Right renal pelvis (tissue), 4 donors: ENCODE measurements at places on chromosomes 12 and 14. TPM values are rescaled to one million over a fixed set of nuclear protein-coding genes. Genes with fewer than 3 reads are reported as not detected.
A peak's percentile ranks its signal among the peaks of the same experiment; 100 is the strongest.

The INSM2 gene
- polyA plus RNA-seq = not detected

The MYF5 gene
- polyA plus RNA-seq = not detected

The KRT7 gene
- polyA plus RNA-seq = 48.4 TPM

The ZC3H10 gene
- 7.2 TPM for polyA plus RNA-seq

The COCH gene
- 3.1 TPM for polyA plus RNA-seq

The HSPA2 gene
- polyA plus RNA-seq = 20.0 TPM

The NDUFA9 gene
- polyA plus RNA-seq = 122 TPM

The IPO8 gene
- 58.3 TPM for polyA plus RNA-seq

The RPL10L gene
- not detected for polyA plus RNA-seq

DNA sequence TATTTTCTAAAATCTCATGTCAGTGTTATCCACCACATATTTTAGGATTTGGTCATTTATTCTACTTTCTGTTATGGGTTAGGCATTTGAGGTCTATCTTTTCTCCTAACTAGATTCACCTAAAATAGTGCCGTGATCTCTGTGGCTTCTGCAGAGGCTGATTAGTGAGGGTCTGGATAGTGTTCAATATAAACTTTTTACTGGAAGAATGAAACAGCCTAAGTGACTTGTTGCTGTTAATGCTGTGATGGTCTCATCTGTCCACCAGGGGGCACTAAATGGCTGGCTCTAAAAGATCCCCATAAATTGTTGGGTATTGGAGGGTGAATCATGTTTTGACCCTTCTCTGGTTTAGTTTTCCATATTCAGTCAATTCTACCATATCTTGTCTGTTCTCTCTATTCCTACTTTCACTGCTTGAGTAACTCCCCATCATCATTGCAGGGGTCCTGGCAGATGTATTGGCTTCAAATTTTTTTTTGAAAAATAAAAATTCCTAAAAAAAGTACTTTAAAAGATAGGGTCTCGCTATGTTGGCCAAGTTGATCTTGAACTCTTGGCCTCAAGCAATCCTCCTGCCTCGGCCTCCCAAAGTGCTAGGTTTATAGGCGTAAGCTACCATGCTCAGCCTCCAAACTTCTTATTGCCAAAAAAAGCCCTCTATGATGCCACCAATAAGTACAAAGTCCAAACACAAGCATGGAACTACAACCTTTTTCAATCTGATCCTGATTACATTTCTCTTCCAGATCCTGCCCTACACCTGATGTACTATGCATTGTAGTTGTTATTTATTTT, 6.9 kb downstream of the PABPN1 start:
- peak; percentile 69 for DNase-seq

DNA sequence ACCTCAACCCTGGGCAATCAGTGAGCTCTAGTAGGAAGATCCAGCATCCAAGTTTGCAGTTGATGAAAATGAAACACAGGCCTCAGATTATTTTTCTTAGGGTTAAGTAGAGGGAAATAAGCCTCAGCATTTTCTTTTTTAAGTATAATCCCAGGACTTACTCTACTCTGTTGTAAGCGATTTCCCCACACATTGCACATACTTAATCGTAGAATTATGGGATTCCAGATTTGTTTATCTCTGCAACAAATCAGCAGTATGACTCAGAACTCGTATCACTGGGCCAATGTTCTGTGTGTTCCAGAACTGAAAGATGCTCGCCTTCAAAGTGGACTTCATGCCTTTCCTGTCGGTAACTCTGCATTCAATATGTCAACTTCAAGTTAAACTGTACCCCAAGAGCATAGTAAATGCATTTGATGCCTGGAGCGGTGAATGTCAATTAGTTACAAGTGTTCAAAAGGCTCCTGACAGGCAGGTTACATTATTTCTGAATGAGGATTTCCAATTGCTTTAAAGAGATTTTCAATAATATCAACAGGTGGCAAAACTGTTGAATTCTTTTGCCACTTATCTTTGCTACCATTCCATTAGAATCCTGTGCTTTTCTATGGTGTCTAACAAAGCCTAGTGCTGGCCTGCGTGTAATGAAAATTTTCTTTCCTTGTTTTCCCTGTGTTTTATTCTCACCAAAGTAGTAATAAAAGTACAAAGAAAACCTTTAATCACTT, 323.8 kb upstream of the SYT1 start:
- DNase-seq = no peak

DNA sequence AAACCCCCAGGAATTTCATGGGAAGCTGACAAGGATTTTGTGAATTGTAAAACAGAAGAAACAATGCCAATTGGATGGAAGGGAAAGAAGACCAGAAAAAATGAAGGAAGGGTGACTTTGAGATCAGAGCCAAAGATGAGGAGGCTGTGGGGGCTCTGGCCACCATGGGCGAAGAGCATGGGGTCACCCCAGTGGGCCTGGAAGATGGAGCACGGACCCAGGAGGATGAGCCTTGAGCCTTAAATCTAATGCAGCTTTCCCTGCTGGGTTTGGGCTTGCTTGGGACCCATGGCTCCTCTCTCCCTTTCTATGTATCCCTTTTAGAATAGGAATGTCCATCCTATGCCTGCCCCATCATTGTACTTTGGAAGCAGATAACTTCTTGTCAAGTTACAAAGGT, 322.2 kb downstream of the TMEM121 start:
- no peak for DNase-seq

DNA sequence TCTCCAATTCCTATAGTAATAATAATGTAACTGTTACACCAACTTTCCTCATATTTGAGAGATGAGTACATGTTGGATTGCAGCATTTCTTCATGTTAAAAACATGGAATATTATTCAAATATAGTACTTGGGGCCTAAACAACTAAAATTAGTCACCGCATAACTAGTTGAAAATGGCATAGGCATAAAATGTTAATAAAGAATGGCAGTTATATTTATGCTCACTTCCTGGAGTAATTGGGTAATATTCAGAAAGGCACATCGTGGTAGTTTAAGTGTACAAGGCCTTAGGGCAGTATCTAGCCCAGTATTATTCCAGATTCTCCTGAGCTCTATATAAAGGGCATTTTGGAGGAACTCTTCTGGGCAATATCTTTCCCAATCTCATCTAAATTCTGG, 46.0 kb downstream of the ERGIC2 start:
- no peak for DNase-seq

DNA sequence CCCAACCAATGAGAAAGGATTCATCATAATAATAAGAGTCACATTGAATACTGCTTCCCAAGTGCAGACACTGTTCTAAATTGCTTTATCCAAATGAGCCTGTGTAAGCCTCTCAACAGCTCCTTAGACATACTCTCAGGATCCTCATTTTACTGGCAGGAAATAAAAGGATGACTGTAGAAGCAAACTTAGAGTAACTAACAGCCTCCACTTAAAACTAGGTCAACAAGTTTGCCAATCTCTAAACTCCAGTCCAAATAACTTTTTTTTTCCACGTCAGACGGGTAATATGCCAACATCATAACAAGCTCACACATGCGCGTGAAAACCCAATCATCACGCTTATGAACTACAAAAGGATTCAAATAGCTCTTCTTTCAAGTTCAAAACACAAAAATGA, 15.3 kb upstream of the DPF3 start:
- no peak for DNase-seq

- DNase-seq = no peak
These were observed 155.5 kb downstream of the SLC15A5 start for GRCh38 chr12:16121953-16122352.

DNA sequence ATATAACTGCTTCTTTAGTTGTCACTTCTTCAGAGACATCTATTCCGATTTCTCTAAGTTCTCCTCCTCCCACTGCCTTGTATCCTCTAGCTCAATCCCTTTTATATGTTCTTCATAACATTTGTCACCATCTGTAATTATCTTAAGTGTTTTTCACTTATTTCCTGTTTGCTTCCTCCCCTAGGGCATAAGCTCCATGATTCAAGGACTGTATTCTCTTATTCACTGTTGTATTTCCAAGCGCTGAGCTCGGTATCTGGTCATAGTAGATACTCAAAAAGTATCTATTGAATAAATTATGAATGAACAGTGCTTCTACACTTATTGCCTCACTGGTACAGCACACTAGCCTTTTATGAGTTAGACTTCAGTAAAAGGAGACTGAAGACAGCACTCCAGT, 109.0 kb upstream of the TMPO start:
- DNase-seq = no peak

DNA sequence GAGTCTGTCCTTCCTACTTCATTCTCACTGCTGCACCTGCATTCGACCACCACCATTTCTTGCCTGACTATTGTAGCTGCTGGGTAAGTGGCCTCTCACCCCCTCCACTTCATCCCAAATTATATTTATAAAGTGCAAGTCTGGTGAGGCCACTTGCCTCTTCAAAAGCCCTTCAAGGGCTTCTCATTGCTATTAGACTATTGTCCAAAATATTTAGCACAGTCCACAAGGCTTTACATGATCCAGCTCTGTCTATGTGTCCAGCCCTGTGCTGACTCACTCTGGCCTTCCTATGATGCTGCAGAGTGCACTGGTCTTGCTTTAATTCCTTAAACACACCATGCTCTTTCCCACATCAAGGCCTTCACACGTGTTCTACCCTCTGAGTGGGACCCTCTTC, 46.0 kb downstream of the PAH start:
- no peak for DNase-seq

GRCh38 chr14:21098076-21098891, at the start of gene ZNF219:
ZNF219 (minus strand) TSS chr14:21098655; CDS start chr14:21093591, 5,064 bp downstream.
- no peak for DNase-seq

DNA sequence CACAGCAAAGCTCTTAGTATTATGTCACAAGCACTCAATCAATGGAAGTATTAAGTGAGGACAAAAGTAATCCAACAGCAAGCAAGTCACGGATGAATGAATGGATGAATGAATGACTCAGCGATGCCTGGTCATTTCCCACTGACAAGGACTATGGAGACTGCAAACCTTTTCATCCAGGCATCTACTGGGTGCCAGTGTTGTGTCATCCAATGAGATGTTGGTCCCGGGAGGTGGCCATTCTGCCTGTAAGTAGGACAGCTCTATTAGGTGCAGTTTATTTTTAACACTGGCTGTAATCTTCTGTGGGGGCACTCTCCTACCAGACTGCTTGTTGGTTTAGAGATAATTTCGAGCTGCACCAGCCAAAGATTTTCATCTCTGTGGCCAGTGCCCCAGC, 39.4 kb downstream of the STAB2 start:
- DNase-seq = no peak

GRCh38 chr14:66087231-66087630, 398.9 kb upstream of the CCDC196 start:
- no peak for DNase-seq

DNA sequence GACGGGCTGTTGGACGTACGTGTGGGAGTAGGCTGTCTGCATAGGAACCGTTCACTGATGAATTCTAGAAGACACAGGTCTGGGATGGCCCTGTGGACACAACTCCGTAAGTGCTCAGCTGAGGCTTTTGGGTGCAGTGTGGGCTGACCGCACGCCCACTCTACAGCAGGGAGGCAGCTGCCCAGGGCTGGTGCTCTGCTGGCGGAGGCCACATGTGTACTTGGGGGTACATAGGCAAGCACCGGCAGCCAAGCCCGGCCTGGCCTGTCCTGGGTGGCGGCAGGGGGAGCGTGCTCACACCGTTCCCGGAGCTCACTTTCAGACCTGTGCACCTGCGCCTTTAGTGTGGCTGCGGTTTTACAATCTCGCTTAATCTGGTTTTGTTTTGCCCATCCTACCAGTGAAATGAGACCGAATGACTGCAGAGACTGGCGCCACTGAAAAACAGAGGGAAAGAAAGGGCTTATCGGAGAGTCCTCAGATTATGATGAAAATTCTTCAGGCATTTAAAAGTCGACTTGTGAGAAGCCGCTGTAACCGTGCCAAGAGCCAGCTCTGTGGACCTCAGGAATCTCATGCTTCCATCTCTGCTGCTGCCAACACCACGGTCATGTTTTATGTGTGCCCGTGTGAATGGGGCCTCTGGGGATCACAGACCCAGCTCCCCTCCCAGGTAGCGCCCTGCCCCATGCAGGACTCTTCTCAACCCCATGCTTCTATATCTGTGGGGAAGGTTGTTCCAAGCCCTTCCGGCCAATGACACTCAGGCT, 45.8 kb downstream of the SSH1 start:
- DNase-seq = no peak

- no peak for DNase-seq
These were observed 199.9 kb downstream of the SLC6A15 start for GRCh38 chr12:84712747-84713146.

DNA sequence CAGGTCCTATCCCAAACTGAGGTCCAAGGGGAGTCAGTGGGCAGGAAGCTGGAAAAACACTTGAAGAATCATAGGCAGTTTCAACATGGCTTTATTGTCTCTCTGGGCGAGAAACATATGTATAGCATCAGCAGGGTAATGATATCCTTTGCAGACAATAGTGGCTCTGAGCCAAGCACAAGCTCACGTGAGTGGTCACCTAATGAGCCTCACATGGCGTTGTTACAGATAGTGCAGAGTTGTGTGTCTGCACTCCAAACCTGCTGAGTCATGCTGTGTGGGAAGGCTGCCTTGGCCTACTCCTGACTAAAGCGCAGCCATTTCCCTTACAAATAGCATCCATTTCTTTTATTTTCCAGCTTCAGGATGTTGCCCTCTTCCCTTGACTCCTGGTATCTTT, 105.2 kb upstream of the SYT1 start:
- DNase-seq = no peak

- DNase-seq = no peak
These were observed 15.1 kb downstream of the PPM1H start for GRCh38 chr12:62919838-62920237.

DNA sequence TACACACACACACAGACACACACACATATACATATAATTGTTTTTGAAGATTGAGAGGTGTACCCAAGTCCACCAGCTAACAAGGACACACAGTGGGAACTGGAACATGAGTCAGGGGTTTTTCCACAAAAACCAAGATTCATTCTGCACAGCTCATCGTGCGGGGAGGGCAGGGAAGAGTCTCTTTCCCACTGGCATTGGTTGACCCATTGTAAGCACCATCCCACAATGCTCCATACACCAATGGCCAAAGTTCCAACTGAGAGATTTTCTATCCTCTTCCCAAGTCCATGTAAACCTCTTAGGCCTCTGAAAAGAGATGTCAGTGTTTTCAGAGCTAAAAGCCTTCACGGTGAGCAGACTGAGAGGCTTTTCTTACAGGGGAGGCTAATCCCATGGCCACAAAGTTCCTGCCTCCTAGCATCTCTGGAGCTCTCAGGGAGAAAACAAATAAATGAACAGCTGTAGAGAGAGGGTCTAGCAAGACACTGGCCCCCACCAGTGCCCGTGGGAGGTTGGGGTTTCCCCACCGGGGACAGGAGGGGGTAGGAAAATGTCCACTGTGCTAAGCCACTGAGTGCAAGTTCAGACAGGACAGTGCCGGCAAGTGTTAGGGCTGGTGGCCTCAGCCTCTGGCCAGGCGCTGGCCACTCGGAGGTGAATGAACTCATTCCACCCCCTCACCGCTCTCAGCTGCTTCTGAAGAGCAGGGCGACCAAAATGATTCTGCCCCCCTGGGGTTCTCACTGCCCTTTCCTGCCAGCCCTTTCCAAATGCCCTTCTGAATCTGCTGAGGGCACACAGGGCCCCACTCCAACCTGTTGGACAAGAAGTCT, 21.5 kb upstream of the TC2N start:
- DNase-seq = no peak

- no peak for DNase-seq
These were observed 20.3 kb downstream of the OLR1 start for GRCh38 chr12:10151621-10152020.
